ENCODE measurements at places on chromosomes 5 and 9.

- no peak for DNase-seq
Measured at GRCh38 chr9:131474711-131475110, 28.0 kb upstream of the POMT1 start.

DNA sequence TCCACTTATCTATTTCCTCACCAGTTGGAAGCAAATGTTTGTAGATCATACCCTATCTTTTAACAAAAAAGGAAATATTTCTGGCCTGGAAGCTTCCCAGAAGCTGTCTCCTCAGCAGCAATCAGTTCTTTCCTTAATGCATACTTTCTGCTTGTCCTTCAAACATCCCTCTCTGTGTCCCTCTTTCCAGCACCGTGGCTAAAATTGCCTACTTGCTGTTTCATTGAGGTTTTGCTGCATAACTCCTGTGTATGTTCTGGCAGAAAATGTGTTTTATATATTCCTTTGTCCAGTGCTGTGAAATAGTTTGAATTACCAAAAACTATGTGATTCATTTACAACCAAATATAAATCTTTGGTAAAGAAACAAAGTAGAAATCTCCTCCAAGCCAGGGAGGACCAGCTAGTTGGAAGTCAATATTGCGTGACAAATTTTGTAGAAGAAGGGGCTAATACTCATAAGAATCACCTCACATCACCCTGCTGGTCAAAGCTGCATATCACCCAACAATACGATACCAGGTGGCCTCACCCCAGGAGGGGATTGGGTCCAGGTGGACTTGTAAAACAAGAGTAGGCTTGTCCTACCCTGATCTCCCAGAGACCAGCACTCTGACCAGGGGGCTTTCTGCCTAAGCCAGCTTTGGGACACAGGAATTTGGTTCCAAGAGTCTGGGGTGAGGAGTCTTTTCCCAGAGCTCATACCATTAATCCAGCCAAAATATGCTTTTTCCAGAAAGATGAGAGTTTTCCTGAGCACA is 198.4 kb upstream of the SNX2 start:
- no peak for DNase-seq

DNA sequence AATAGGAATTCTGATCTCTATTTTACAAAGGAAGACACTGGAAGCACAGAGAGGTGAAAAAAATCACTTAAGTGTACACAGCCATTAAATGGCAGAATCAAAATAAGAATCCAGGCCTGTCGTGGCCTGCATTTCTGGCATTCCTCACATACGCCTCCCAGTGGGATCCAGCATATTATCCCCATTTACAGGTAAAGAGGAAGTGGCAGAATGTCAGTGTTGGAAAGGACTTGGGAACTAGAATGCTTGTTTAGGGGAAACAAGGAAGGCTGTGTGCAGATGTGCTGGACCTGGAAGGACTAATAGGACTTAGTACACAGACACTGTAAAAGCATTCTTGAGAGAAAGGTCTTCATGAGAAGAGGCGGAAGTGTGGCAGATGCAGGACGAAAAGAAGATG is 241.8 kb downstream of the TRIM32 start:
- DNase-seq = no peak

- no peak for DNase-seq
Measured at GRCh38 chr5:173549644-173550043, 66.8 kb downstream of the BOD1 start.

DNA sequence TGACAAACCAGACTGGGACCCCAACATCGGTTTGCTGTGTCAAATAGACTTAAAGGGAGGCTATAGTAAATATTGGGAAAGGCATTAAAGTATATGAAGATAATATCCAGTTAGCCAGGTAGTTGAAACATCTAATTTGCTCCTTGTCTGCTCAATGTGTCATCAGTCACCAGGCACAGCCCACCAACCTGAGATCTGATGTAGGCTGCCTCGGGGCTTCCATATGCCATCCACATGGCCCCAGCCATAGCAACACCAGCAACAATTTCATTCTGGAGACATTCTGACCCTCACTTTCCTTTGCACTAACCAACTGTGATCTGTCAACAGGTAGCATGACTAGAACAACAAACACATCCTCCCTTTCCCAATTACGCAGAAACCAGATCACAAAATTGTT is 196.0 kb downstream of the NR2F1-AS1 start:
- no peak for DNase-seq
